ENCODE measurements at places on chromosomes 11 and 22.

- DNase-seq: no peak
- no peak overlapping the region for H3K4me3 ChIP-seq
- no peaks in the 10 kb centered on the region for H3K27me3 ChIP-seq
- H3K36me3 ChIP-seq: no peaks in the 10 kb centered on the region
- no peak overlapping the region for H3K27ac ChIP-seq
- H3K4me1 ChIP-seq: no peaks in the 10 kb centered on the region
These were observed 33.7 kb upstream of the B3GAT1 start for GRCh38 chr11:134445601-134446325.

- no peaks in the 10 kb centered on the region for H3K4me1 ChIP-seq
- H3K4me3 ChIP-seq: no peak overlapping the region
- H3K27ac ChIP-seq: no peak overlapping the region
- H3K36me3 ChIP-seq: no peaks in the 10 kb centered on the region
- DNase-seq: no peak
These were observed 1412.2 kb downstream of the BRD1 start for GRCh38 chr22:48415520-48415919.

DNA sequence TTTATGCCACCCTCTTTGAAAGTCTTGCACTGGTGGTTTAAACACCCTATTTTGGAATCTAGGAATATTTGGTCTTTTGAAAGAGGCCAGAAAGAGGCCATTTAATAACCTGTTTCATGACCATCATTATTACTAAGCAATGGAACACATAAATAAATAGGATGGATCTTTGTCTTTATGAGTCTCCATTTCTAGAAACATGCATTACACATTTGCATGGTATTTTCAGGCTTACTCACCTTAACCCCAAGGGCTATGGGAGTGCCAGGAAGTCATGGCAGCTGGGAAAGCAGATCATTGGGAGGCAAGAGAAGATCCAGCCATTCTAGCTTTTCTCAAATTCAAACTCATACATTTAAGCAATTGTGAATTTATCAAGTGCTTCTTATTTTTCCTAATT lies 185.8 kb upstream of the POU2AF2 start:
- H3K36me3 ChIP-seq: no peaks in the 10 kb centered on the region
- H3K27ac ChIP-seq: no peak overlapping the region
- no peak overlapping the region for H3K4me3 ChIP-seq
- no peaks in the 10 kb centered on the region for H3K27me3 ChIP-seq
- no peaks in the 10 kb centered on the region for H3K4me1 ChIP-seq

GRCh38 chr22:33869946-33870345 lies 50.3 kb downstream of the LARGE1 start:
- 0 out of 2 replicates have a peak overlapping the region, but pooled peaks have one; percentile 32 for H3K27ac ChIP-seq
- no peaks in the 10 kb centered on the region for H3K27me3 ChIP-seq
- H3K36me3 ChIP-seq: no peaks in the 10 kb centered on the region
- H3K4me1 ChIP-seq: peaks cover 33% of the 10 kb centered on the region

DNA sequence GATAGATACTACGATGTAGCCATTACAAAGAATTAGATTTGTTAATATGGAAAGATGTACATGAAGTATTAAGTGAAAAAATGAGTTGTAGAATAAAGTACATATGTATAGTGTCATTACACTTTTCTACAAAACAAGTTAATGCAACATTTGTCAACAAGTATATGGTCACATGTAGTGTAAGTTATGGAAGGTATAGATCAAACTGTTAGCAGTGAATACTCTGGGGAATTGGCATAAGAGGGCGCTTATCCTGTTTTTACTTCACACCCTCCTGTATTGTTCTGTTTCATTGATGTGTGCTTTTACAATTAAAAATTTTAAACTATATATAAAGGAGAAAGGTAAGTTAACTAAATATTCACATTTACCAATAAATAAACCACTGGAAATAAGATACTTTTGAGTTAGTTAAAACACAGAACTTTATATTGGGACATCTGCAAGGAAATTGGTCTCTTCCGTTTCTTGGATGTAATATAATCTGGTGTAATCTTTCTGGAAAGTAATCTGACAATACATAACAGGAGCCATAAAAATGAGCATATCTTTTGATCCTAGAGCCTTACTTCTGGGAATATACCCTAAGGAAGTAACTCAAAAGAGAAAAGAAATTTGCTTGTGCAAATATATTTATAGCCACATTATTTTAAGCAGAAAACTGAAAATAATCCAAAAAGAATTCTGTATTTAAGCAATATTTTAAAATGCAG lies 34.5 kb downstream of the CSTPP1 start:
- DNase-seq: no peak
- no peak overlapping the region for H3K4me3 ChIP-seq
